ENCODE measurements at places on chromosomes 2 and 18. TPM values are rescaled to one million over a fixed set of nuclear protein-coding genes. Genes with fewer than 3 reads are reported as not detected.

- no peak for ATAC-seq
Observed at GRCh38 chr2:211408483-211408891, 852.1 kb downstream of the CPS1 start.

Gene HOXD3
- total RNA-seq, result 2.0 TPM

GRCh38 chr18:79951545-79952455 is at the start of gene SLC66A2:
Gene SLC66A2, minus strand, starts transcription at chr18:79951653. Its CDS starts 727 bp downstream, at chr18:79950926.
- ATAC-seq, result peak; percentile 93

Gene REV1
- 25.9 TPM for total RNA-seq

- ATAC-seq, result no peak
Observed at GRCh38 chr18:577643-578375, 2.4 kb upstream of the CETN1 start.

Data from gastroesophageal sphincter (tissue), 4 donors.